ENCODE measurements at places on chromosomes 7 and 10.

DNA sequence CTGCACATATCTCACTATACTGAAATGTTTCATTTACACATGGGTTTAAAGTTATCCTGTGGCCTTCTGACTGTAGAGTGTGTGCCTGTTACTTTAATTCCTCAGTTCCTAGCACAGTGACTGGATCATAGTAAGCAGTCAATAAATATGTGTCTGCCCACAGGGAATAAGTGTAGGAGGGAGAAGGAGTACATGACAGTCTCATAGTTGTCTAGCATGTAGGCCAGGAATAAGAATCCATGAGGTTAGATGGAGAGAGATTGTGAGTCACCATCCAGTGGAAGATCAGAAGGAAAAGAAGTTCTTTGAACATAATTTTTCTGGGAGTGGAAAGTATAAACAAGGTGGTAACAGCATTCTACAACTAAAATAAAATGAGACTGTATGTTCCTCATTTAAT, 36.6 kb upstream of the SEMA3A start:
- no peak for DNase-seq

DNA sequence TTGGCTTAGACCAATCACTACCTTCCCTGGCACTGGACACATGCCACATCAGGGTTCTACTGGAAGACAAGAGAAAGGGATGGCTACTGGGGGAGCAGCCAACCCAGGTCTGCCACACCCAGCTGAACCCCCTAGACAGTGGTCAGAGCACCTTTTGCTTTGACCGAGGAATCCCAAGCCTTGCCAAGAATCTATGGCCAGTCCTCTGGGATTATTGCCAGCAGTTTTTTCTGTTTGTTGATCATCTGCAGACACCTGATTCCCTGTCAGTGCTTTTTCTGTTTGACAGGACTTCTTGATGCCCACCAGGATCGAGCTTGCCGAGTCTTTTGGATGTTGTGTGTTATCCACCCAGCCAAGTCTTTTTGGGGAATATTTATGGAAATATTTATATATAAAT, 476.2 kb upstream of the GALNT17 start:
- DNase-seq = no peak

- no peak for DNase-seq
Observed at GRCh38 chr7:31121601-31122000, 69.5 kb downstream of the ADCYAP1R1 start.

GRCh38 chr7:37320848-37321468, 127.7 kb downstream of the ELMO1 start:
- DNase-seq = no peak

- DNase-seq = no peak
Observed at GRCh38 chr10:42941790-42942189, 135.1 kb upstream of the RET start.

DNA sequence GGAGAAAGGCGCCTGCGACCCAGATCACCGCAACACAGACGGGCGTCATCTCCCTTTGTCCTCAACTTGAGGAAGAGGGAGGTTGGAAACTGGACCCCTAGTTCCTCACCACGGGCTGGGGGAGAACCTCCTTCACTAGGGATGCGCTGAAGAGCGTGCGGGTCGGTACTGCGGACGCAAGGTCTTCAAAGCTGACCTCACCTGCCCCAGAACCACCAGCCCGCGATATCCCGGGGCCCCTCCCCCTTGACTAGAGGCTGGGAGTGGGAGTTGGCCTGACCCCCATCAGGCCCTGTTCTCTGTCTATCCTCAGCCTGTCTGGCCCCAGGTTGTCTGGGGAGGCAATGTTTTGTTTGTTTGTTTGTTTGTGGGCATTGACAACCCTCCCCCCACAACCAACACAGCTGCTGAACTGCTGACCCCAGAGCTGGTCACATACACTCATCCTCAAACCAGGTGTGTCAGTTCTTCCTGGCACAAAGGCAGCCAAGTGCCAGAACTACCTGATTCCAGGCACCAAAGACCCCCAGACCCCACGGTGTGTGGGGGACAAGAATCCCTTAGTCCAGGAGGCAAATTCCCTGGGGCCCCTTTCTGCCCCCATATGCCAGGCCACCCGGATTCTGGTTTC, 2.9 kb downstream of the NPM3 start:
- DNase-seq = no peak

- DNase-seq = no peak
Observed at GRCh38 chr10:132241086-132241485, 54.3 kb downstream of the DPYSL4 start.

DNA sequence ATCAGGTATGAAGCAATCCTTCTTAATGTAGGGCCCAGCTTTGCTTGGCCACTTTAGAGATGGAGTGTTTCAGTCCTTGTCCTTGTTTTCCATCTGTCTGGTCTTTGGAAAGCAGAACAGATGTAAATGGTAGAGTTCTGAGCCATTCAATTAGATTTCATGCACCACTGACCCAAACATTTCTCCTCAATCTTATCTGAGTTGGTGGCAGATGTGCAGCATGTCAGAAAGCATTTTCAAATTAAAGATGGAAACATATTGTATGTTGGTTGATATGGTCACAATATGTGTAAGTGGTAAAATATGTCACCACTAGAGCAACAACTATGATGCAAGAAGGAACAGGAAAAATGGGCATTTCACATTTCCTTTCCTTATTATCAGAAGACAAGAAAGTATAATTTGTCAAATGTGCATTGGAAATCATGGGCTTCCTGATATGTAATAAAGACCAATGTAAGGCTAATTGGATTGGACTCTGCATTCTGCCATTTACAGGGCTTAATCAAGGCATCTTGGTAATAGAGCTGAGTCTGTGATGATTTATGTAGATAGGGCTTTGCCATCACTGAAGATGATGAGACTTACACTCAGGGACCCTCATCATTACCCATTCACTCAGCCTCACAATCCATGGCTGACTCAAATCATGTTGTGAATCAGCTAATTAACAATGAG, 750.7 kb downstream of the NRG3 start:
- no peak for DNase-seq

GRCh38 chr10:52682766-52683165, 89.8 kb downstream of the MBL2 start:
- no peak for DNase-seq

- no peak for DNase-seq
Observed at GRCh38 chr7:116540743-116541142, 15.9 kb downstream of the CAV1 start.

GRCh38 chr10:15321431-15322341, 49.4 kb downstream of the FAM171A1 start:
- DNase-seq = no peak

DNA sequence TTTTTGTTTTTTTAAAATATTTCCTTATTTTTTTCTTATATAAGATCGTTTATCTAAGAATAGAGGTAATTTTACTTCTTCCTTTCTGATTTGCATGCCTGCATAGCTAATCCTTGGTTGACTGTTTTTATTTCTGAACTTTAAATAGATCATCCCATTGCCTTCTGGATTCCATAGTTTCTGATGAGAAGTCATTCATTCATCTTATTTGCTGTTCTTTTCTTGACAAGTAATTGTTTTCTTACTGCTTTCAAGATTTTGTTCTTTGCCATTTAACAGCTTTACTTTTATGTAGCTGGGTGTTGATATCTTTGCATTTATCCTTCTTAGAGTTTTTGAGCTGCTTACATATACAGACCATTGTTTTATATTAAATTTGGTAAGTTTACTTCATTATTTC, 437.9 kb downstream of the SDK1 start:
- DNase-seq = no peak

- DNase-seq = peak; percentile 65
Observed at GRCh38 chr10:100009793-100010676, at the start of gene DNMBP. DNMBP (minus strand) TSS chr10:100009947; CDS start chr10:99972124, 37,823 bp downstream.

GRCh38 chr7:91720260-91720937, 160.1 kb downstream of the MTERF1 start:
- no peak for DNase-seq

DNA sequence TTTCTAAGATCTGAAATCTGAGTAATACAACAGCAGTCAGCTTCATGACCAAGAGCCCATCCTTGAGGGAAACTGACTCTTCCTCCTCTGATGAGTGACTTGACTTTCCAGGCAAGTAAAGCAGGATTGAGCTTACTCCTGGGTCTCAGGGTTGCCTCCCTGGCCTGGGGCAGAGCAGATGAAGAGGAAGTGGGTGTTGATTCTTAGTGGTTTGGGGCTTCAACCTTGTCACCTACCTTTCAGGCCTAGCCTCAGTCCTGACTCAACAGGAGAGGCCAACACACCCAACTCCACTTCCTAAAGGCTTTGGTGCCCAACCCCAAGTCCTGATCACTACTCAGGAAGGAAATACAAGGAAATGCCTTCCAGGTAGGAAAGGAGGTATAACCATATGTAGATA, 54.1 kb downstream of the KCNMA1 start:
- no peak for DNase-seq

GRCh38 chr10:288316-289200, 153.3 kb downstream of the ZMYND11 start:
- no peak for DNase-seq

- DNase-seq = no peak
Observed at GRCh38 chr10:34538281-34538829, 276.7 kb downstream of the PARD3 start.

DNA sequence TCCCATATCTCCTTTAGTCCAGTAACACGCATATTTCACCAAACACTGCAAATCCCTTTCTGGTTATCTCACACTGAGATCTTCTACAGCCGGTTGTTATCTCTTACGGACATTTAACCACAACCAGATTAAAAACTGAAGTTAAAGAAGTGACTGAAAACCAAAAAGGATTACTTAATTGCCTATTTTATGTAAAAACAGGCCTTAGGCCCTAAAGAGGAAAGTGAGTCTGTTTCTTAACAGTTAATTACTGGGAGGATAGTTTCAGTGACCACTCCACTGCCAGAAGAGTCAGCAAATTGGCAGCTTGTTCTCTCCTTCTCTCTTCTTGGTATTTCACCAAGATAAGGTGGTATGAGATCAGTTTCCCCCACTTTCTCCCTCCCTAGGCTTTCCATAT, 161.9 kb upstream of the MEOX2 start:
- DNase-seq = no peak

DNA sequence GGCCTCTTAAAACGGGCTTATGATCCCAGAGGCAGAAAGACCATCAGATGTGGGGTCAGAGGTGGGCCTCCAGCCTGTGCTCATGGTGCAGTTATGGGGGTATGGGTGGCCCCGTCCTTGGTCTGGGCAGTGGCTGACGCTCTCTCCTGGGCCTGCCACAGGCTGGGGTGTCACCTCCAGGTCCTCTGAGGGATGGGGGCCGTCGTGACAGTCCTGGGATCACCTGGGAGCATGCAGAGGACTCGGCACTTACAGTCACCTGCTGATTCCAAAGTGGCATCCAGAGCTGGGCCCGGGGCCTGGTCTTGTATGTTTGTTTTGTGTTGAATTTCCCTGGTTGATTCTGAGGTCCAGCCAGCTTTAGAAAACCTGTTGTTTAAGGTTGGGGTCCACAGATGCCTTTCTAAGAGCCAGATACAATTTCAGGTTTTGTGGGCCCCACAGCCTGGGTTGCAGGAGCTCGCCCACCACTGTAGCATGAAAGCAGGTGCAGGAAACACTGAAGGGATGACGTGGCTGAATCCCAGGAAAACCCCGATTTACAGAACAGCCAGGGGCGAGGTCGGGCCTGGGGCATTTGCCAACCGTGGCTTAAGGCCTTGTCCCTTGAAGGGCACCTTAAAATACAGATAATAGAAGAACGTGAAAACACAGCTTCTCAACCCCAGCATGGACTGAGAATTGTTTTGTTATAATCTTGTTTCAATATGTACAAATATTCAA, 170.7 kb upstream of the PPP2R2D start:
- DNase-seq = no peak

DNA sequence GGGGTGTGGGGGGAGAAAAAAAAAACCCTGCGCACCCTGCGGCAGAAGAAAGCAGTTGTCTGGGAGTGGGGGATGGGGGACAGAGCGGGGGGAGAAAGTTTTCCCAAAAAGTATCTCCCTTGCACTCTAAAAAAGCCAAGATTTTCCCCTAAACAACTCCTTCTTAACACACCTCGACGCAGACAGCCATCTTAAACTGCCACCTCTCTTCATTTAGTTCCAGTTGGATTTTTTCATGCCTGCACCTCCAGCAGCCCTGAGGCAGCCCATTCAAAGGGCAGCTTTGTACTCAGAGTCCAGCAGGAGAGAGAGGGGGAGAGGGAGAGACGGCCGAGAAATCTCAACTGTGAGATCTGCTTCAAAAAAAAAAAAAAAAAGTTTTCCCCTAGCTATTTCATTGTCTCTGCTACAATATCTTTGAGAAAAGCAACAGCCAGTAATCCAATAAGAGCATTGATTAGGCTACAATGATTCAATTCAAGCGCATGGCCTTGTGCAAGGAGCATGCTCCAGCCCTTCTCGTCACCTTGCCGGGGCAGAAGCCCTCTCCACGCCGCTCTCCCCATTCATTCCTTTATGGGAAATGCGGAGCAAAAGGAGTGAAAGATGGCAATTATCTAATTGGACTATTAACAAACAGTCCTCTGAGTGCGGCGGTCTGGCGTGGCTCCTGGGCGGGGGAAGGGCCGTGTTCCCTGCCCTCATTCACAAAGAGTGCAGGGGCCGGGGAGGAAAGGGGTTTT, 939 bp upstream of the VAX1 start:
- DNase-seq = no peak

DNA sequence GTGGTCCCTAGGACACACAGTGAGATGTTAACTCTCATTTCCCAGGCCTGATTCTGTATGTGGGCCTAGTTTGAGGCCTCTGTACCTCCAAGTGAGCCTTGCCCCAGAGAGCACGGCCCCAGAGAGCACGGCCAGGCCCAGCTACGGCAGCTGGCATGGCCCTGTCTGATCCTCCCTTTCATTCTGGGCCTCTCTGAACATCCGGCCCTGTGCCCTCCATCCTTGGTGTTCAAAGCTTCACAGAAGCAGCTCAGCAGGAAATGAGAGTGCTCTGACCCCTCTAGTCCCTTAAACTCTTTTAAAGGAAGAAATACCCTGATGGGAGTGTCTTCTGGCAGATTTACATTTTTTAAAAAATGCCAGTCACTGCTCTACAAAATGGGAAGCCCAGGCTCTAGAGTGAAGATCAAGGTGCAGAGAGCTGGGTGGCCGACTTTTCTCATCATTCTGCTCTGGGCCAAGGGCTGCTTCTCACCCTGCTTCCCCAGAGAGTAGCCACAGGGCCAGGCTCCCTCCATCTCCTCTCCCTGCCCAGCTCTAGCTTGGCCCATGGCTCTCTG, 171.9 kb downstream of the RPS24 start:
- no peak for DNase-seq
